ENCODE measurements at places on chromosomes 16 and 17. TPM values are rescaled to one million over a fixed set of nuclear protein-coding genes. Genes with fewer than 3 reads are reported as not detected.

ATP2A3 gene
- total RNA-seq = 1.3 TPM

EIF3CL gene
- 70.4 TPM for total RNA-seq

CBFB gene
- total RNA-seq = 89.4 TPM

DNA sequence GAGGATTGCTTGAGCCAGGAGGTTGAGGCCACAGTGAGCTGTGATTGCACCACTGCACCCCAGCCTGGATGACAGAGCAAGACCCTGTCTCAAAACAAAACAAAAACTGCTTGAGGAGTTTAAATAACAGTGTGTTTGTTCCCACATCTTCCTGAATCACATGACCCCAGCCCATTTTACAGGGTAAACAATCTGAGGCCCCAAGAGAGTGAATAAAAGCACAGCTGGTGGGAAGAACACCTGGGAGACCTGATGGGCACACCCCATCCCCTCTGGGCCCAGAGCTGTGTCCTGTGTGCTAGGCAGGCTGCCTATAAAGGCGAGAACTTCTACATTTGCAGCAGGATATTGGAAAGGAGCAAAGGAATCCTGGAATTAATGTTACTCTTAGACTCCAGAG, 69.6 kb downstream of the PLXDC1 start:
- DNase-seq = no peak

- no peak for DNase-seq
Observed at GRCh38 chr17:9767432-9767991, 23.9 kb downstream of the DHRS7C start.

GRCh38 chr17:67520252-67520906, 143.3 kb downstream of the PITPNC1 start:
- no peak for DNase-seq

DNA sequence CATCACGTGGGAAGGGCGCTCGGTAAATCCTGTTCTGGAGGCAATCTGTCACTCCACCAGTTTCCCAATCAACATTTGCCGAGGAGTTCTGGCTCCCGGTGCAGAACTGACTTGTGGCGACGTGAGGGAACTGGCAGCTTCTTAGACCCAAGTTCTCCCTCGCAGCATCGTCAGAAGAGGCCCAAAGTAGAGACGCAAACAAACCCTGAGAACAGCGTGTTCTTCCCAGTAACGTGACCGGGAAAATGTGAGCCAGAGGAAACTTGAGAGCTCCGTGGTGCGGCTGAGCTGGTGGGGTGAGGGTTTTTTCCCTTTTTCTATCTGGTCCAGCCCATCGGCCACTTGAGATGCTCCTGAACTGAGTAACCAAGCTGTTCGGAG, 158.9 kb upstream of the CACNG5 start:
- no peak for DNase-seq

DNA sequence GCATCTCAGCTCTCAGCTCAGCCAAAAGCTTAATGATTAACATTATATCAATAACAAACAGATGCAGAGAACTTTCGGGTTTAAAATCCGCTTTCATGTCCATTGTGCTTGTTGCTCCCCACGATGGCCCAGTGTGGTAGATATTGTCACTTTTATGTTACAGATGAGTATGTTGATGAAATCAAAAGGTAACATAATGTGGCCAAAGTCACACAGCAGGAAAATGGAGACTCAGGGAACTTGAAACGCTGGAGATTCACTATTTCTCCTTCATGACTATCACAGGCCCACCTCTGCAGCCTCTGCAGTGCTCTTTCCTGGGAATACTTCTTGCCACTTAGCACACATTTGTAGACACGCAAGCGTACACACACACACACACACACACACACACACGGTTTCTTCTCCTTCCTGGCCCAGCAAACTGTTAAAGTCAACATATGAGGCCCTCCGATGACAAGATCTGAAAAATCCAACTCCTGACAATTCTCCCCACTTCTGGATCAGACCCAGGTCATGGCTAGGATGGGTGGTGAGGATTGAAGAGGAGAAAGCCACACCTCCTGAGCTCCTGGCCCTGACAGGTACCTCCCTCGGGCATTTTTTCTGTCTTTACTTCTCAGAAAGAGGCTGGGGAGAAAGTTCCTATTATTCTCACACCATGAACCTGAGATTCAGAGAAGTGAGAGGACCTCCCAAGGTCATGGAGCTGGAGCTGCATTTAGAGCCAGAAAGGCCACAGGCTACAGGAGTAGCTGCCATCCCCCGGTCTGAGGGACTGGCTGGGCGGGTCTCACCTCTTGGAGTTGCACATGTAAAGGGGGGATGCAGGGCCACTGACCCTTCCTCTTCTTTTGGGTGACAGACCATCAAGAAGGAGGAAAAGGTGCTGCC, 9.7 kb downstream of the DRC7 start:
- no peak for DNase-seq

DNA sequence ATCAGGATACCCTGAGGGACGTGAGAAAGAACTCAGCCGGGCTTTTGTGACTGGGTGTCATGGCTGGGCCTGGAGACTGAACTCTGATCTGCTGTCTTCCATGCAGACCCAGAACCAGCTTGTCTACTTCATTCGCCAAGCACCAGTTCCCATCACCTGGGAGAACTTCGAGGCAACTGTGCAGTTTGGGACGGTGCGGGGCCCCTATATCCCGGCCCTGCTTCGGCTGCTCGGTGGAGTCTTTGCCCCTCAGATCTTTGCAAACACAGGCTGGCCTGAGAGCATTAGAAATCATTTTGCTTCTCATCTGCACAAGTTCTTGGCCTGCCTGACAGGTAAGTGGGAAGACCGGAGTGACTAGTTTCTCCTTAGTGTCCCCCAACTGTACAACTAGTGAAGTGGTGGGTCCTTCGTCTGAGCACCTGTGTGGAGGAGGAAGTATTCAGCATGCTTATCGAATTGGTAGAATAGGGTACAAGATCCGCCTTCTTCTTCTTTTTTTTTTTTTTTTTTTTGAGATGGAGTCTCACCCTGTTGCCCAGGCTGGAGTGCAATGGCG, 15.5 kb downstream of the DNAH2 start:
- no peak for DNase-seq

DNA sequence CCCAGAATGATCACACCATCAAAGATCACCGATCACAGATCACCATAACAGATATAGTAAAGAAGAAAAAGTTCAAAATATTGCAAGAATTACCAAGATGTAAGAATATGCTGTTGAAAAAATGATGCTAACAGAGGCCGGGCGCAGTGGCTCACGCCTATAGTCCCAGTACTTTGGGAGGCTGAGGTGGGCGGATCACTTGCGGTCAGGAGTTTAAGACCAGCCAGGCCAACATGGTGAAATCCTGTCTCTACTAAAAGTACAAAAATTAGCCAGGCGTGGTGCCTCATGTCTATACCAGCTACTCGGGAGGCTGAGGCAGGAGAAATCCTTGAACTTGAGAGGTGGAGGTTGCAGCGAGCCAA, 53.2 kb downstream of the CPPED1 start:
- DNase-seq = no peak

GRCh38 chr16:88086571-88087516, 135.6 kb downstream of the BANP start:
- no peak for DNase-seq
